ENCODE measurements at places on chromosomes 3 and 15.
A peak's percentile ranks its signal among the peaks of the same experiment; 100 is the strongest.

DNA sequence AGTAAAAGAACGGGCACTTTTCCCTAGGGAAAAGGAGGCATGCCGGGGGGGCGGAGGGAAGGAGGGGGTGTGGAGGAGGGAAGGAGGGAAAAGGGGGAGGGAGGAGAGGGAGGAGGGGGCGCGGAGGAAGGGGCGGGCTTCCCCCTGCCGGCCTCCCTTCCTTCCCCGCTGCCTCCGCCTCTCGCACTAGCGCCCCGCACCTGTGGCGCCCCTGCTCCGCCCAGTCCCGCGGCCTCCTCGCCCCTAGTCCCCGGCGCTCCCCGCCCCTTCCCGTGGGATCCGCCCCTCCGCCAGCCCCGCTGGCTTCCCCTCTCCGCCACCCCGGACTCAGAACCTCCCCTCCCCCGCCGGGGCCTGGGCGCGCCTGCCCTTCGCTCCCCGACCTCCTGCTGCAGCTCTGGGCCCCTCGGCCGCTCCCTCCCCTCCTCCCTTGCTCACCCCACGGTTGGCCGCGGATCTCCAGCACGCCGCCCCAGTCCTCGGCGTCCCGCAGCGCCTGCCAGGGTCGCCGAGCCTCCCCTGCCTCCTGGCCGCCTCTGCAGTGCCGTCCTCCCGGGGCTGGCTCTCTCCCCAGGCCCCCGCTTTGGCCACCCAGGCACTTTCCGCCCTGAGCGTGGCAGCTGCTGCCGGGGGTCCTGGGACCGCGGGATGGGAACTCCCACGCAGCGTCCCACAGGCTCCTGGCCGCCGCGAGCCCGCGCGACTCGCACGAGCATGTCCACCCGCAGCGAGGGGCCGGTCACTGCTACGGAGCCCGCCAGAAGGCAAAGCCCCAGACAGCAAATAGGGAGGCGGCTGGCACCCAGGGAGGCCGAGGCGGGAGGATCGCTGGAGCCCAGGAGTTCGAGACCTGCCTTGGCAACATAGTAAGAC is 147.4 kb downstream of the TJP1 start:
- H3K4me3 ChIP-seq = no peak overlapping the region
- H3K4me1 ChIP-seq = 0 out of 2 replicates have a peak, but pooled peaks cover 7% of the 10 kb centered on the region
- H3K36me3 ChIP-seq = no peaks in the 10 kb centered on the region
- DNase-seq = no peak
- H3K27me3 ChIP-seq = no peaks in the 10 kb centered on the region

GRCh38 chr3:150286390-150287147 is 121.5 kb upstream of the TSC22D2 start:
- no peaks in the 10 kb centered on the region for H3K36me3 ChIP-seq
- peak; percentile 67 for DNase-seq
- no peak overlapping the region for H3K4me3 ChIP-seq
- H3K27me3 ChIP-seq = no peaks in the 10 kb centered on the region

DNA sequence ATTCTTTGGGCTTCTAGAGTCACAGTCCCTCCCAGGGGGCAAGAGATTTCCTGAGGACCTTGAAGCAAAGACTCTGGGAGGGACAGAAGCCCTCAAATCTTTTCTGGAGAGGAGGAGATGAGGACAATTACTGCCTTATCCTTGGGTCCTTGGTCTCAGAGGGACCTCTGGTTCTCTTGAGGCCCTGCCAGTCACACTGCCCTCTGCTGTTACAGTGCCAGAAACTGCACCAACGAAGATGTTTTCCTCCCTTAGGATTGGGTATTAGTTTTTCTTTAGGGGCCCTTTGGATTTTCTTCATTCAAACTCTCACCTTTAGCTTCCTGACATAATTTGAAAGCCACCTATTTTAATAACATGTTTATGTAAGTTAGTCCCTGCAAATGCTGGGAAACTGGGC is 58.2 kb upstream of the SCN5A start:
- no peak overlapping the region for H3K4me3 ChIP-seq
- no peaks in the 10 kb centered on the region for H3K36me3 ChIP-seq
- no peak for DNase-seq
- H3K27ac ChIP-seq = no peak overlapping the region

GRCh38 chr3:72245183-72245811 is 460.3 kb upstream of the PROK2 start:
- no peaks in the 10 kb centered on the region for H3K27me3 ChIP-seq
- H3K4me3 ChIP-seq = no peak overlapping the region
- H3K27ac ChIP-seq = no peak overlapping the region
- no peak for DNase-seq
- H3K36me3 ChIP-seq = no peaks in the 10 kb centered on the region

DNA sequence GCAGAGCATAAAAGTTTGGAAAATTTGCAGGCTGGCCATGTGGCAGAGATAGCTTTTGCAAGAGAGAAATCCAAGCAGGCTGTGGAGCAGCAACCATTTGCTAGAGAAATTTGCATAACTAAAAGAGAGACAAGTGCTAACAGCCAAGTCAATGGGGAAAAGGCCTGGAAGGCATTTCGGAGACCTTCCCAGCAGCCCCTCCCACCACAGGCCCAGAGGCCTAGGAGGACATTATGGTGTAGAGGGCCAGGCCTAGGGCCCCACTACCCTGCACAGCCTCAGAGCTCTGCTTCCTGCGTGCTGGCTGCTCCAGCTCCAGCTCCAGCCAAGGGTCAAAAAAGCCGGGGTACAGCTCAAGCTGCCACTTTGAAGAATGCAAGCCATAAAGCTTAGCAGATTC is 82.7 kb downstream of the MYO5A start:
- H3K4me1 ChIP-seq = no peaks in the 10 kb centered on the region
- H3K27ac ChIP-seq = no peak overlapping the region
- H3K36me3 ChIP-seq = no peaks in the 10 kb centered on the region
- no peak for DNase-seq
- no peak overlapping the region for H3K4me3 ChIP-seq

- H3K27ac ChIP-seq = no peak overlapping the region
- no peaks in the 10 kb centered on the region for H3K36me3 ChIP-seq
- DNase-seq = peak; percentile 22
- H3K4me3 ChIP-seq = peak overlapping the region; percentile 24
- H3K4me1 ChIP-seq = no peaks in the 10 kb centered on the region
Observed at GRCh38 chr3:142027735-142028134, 121.6 kb downstream of the TFDP2 start.

DNA sequence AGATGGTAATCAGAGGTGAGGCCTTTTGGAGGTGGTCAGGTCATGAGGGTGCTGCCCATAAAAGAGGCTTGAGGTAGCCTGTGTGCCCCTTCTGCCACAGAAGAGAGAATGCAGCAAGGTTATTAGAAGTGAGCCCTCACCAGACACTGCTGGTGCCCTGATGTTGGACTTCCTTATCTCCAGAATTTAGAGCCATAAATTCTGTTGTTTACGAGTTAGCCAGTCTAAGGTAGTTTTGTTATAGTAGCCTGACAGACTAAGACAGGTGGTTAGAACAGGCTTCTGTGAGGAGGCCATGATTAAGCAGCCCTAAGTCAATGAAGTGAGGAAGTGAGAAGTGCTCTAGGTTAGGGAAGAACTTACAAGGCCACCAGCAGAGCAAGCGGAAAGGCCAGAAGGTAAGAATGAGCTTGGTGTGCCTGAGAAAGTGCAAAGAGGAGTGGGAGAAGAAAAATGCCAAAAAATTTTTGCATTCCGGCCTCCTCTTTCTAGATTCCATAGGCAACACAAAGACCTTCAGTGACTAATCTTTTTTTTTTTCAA is 44.2 kb upstream of the STT3B start:
- no peak for DNase-seq
- no peaks in the 10 kb centered on the region for H3K36me3 ChIP-seq
- no peaks in the 10 kb centered on the region for H3K4me1 ChIP-seq
- H3K27ac ChIP-seq = no peak overlapping the region
- no peaks in the 10 kb centered on the region for H3K27me3 ChIP-seq

GRCh38 chr3:123773681-123774431 is 110.3 kb downstream of the MYLK start:
- H3K4me1 ChIP-seq = no peaks in the 10 kb centered on the region
- no peak overlapping the region for H3K27ac ChIP-seq
- DNase-seq = no peak
- H3K36me3 ChIP-seq = no peaks in the 10 kb centered on the region
- H3K27me3 ChIP-seq = no peaks in the 10 kb centered on the region

- H3K4me1 ChIP-seq = no peaks in the 10 kb centered on the region
- no peak for DNase-seq
- H3K36me3 ChIP-seq = no peaks in the 10 kb centered on the region
- H3K27ac ChIP-seq = no peak overlapping the region
Observed at GRCh38 chr15:50563756-50564155, 17.3 kb upstream of the USP50 start.

DNA sequence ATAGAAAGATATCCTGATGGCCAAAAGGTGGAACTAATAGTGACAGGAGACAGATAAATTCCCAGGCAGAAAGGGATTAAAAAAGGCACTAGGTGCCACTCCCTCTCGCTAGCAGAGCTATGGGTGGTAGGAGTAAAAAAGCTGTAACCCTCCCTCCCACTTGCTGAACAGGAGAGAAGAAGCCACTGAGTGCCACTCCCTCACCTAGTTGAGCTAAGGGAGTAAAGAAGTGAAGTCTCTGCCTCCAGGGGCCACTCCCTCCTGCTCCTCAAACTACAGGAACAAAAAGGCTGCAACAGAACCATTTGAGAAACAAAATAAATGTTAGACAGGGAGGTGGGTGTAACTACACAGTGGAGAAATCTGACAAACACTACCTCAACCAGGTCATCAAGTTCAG is 276.2 kb upstream of the EPHA6 start:
- no peak overlapping the region for H3K27ac ChIP-seq
- H3K4me1 ChIP-seq = no peaks in the 10 kb centered on the region
- DNase-seq = no peak
- H3K36me3 ChIP-seq = no peaks in the 10 kb centered on the region
- no peak overlapping the region for H3K4me3 ChIP-seq

DNA sequence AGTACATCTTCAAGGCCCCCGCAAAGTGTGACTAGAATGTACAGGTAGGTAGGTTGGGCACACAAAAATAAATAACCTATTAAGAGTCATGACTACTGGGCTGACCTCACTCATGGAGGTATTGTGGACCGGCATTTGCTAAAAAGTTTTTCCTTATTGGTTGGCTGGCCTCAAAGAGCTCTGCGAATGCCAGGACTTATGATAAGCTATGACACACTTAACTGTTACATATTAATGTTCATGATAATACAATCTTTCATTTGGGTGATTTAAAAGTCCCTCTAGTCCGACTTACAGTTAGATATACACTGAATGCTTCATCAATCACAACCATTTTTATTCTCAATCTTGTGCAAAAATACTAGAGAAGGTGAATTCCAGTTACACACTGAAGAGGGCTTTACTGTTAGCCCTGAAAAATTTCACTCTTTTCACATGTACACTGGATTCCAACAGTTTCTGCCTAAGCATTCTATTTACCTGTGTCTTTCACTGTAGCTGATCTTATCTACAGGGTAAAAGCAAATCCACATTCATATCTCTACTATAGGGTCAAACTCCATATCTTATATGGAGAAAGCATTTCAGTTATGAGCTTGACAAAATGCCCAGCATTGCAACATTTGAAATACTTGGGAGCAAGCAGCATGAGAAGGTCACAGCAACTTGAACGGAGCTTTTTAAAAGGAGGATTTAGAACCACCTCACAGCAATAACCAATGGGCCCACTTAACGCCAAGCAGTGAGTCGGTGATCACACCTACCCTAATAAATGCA is 329.1 kb downstream of the FOXP1 start:
- no peak overlapping the region for H3K4me3 ChIP-seq
- no peaks in the 10 kb centered on the region for H3K27me3 ChIP-seq
- H3K36me3 ChIP-seq = no peaks in the 10 kb centered on the region

DNA sequence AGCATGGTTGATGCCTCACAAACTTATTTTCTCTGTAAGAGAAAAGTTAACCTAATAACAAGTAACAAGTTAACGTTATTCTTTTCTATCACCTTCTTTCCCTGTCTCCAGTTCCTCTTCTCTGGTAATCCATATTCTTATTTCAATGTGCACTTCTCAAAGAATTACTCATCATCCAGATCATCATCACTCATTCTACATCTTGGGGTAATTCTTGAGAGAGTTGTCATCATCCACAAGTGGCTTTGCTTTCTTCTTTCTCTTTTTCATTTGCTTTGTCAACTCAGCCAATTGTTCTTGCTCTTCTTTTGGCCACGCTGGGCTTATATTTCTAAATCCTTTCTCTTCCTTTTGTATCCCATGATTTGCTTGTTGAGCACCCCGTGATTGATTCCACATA is 20.8 kb upstream of the RNF111 start:
- no peak overlapping the region for H3K27ac ChIP-seq
- no peaks in the 10 kb centered on the region for H3K36me3 ChIP-seq
- no peak overlapping the region for H3K4me3 ChIP-seq
- DNase-seq = no peak
- no peaks in the 10 kb centered on the region for H3K4me1 ChIP-seq

DNA sequence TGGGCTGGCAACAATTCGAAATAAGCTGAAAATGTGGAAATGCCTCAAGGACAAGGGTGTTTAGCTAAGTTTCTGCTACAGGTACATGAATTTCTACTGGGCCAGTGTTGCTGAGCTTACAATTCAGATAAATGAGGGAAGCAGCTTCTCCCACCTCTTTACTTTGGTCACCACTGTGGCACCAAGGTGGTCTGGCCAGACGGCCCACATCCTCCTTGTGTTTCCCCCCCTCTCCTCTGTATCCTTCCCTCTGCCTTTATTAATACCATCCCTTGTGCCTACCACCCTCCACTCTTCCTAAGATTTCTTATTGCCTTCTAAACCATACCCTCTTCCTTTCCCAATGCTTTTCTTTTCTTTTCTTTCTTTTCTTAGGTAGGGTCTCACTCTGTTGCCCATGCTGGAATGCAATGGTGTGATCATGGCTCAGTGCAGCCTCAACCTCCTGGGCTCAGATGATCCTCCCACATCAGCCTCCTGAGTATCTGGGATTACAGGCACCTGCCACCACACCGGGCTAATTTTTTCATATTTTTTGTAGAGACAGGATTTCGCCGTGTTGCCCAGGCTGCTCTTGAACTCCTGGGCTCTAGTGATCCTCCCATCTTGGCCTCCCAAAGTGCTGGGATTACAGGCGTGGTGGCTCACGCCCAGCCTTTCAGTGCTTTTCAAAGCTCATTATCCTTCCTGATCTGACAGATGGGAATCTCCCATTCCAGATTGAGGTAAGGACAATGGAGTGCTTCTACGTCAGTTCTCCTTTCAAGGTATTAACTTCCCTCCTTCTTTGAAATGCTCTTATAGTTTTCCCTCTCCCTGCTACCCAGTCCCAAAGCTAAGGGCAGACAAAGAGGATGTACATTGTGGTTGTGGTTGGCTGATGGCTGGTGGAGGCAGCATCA is 14.8 kb downstream of the ANXA2 start:
- H3K27ac ChIP-seq = no peak overlapping the region
- no peaks in the 10 kb centered on the region for H3K4me1 ChIP-seq
- no peaks in the 10 kb centered on the region for H3K27me3 ChIP-seq
- peaks cover 2% of the 10 kb centered on the region for H3K36me3 ChIP-seq
- DNase-seq = no peak

All from MM.1S (cell line).